ENCODE measurements at places on chromosomes 6 and 20.
A peak's percentile ranks its signal among the peaks of the same experiment; 100 is the strongest.

DNA sequence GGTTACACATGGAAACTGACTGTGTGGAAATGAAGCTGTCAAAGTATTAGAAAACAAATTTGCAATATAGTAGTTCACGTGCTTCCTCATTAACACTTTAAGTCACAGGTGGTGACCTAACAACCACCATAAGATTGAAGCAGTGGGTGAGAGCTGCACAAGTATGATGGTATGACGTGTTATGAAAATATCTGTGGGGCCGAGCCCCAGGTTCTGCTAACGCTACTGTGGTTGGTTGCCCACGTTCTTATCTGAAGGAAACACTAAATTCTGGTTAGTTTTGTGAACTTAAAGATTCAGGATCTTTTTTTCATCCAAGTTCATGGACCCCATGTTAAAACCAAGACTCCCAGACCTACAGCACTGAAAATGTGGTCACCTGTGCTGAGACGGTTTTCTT lies 243.0 kb upstream of the RIN2 start:
- no peak for DNase-seq

DNA sequence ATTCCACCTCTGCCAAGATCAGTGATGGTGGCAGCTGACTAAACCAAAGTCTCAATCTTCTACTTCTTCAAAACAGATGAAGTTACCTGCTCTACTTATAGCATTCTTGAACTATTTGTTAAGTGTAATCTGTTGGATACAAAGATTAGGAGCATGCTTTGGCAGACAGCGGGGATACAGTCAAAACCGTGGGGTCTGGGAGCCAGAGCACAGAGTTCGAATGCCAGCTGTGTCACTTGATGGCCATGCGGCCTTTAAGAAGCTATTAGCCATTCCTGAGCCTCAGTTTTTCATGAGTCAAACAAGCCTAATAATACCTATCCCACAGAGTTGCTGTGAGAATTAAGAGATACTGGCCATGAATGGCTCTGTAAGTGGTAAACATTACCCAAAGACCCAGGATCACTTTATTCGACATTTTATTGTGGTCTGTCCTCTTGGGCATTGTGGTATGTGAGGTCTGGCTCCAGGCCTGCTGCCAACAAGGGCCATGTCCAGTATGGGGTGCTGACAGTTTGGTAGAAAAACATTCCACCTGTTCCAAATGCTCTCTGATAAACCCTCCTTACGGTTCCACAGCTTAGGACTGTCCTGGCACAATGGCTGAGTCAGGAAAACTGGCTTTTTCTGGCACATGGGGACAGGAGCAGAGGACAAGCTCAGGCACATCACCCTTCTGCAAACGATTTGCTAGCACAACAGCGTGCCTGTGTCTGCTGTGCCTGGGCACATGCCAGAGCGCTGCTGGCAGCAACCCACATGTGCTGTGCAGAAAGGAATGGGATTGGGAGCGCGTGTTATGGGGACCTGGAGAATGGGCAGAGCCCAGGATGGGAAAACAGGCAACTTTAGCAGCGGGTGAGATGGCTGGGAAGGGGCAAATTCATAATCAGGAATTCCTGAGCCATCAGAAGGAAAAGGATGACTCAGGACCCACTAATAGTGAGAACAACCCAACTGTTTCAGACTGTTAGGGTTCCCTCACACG lies 15.7 kb upstream of the FAM83C start:
- no peak for DNase-seq

- no peak for DNase-seq
Observed at GRCh38 chr6:125811259-125811658, 20.5 kb downstream of the NCOA7 start.

DNA sequence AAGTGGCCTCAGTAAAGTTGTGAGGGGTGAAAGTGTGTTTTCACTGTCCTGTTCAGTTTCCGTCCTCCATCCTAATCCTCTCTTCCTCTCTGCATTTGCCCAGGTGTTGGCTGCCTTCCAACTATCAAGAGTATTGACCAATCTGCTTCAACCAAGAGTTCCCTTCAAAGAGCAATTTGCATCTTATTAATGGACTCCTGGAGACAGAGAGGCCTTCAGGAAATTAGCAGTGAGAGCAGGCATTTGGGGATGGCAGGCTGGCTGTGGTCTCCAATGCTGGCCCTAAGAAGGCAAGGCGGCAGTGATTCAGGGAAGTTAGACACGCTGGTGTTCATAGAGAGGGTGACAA lies 77.2 kb downstream of the GPR6 start:
- DNase-seq = no peak

GRCh38 chr6:95431637-95432228 lies 145.6 kb upstream of the MANEA start:
- DNase-seq = peak; percentile 26

DNA sequence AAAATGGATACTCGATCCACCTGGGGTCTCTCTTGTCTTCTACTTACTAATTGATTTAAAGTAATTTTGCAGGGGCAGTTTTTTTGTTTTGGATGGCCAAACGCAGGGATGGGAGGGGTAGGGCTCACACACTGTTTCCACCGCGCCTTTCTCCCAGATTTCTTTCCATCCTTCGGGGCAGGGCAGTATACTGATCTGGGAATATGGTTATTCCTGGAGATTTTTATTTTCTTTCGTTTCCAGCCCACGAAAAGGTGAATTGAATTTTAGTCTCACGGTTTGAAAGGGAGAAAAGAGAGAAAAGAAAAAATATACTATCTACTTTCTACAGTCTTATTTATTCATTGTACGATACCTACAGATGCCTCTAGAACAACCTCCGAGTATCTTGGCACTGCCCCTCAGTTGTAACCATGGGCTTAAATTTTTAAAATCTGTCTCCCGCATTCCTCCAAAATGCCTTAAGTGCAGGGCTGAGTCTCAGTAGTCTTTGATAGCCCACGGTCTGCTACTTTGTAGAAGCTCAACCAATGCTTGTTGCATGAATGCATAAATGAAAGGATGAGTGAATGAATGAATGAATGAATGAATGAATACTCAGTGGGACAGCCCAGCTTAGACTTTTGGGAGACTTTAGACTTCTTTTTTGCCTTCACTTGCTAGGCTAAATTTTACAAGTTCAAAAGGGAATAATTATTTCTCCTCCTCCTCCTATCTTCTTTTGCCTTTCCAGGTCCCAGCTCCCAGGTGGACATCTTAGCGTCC lies 18.1 kb upstream of the TRIM27 start:
- no peak for DNase-seq

All from CD8-positive, alpha-beta T cell (primary cell).